ENCODE measurements at places on chromosomes 4 and X.

DNA sequence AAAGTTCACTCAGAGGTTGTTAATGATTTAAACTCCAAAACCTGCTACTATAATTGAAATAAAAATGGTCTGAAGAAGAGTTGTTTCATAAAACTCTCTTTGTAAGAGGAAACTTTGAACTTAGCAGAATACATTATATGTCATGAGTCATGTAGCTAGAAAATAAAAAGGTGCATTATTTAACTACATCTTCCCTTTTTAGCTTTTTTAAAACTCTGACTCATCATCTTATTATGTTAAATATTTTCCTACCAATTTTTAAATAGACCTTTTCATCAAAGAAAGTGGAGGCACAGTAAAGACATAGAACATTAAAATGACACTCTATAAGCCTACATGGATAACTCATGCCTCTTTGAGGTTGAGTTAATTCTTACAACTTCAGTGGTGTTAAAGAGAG lies 1.2 kb upstream of the ZNF827 start:
- no peak for DNase-seq

GRCh38 chrX:70331161-70331560 lies 41.3 kb downstream of the KIF4A start:
- no peak for DNase-seq

DNA sequence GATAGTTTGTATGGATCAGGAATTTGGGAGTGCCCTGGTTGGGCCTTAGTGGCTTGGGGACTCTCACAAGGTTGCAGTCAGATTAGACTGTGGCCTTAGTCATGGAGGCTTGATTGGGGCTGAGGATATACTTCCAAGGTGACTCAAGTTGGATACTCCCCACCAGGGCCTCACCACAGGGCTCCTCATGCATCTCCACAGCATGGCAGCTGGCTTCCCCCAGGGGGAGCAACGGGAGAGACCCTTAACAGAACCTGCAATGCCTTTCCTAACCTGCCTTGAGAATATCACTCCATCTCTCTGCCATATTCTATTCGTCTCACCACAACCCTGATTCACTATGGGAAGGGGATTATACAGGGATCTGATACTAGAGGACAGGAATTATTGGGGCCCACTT lies 161.9 kb downstream of the RELL1 start:
- no peak for DNase-seq

DNA sequence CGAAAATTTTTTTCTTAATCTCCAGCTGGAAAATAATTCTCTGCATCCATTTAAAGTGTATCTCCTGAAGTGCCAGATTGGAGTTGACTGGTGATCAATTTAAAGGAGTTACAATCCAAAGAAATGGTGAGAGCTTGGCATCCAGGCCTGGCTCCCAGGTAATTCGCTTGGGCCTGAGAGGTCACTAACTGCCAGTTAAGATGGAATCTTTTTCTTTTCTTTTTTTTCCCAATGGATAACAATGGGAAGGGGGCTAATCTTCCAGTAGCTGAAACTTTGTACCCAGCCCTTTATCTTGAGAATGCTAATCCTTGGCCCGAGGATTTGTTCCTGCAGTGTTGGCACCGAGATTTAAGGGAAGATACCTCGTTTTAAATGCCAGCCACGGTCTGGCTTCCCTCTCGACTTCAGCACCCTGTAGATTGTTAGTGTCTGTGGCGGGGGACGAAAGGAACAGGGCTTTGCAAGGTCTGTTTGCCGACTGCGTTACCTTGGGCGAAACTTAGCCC lies 13.3 kb upstream of the PITX2 start:
- no peak for DNase-seq

GRCh38 chr4:106495476-106495875 lies 126.9 kb upstream of the GIMD1 start:
- no peak for DNase-seq

GRCh38 chr4:6241062-6241845 lies 28.4 kb upstream of the WFS1 start:
- no peak for DNase-seq

GRCh38 chrX:112841114-112841819 lies 636 bp upstream of the AMOT start:
- no peak for DNase-seq

DNA sequence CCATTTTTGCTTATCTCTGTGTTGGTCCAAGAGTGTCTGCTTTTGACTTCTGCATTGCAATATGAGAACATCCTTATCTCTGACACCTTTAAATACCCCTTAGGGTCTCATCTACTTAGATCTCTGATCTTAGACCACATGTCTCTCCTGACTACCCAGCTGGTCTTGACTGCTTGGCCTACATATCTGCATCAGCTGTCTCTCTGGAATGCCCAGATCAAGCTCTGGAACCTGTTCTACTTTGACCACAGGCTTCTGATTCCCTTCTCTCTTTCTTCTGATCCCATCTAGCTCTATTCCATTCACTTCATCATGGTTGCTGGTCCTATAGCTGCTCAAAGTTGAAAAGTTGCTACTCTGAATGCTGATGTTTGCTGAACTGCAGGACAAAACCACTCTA lies 301.2 kb downstream of the MAPK10 start:
- DNase-seq = no peak

GRCh38 chr4:155931634-155932033 lies 22.0 kb downstream of the CTSO start:
- DNase-seq = no peak

DNA sequence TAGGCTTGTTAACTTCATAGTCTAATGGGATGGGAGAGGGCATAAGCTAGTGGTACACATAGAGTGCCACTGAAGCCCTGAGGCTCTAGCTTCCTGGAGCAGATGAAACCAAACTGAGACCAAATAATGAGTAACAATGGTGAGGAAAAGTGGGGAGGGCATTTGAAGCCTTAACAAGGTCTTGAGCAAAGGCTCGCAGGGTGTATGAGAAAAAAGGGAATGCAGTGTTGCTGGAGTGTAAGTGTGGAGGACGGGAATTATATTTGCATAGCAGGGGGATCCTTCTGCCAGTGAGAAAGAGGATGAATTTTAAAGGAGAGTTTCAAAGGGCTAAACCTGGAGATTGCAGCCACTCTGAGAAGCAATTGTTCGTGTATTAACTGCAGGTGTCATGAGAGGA lies 263.1 kb downstream of the ANK2 start:
- no peak for DNase-seq
